GM20000 (cell line): ENCODE measurements at places on chromosomes 3 and 15.

DNA sequence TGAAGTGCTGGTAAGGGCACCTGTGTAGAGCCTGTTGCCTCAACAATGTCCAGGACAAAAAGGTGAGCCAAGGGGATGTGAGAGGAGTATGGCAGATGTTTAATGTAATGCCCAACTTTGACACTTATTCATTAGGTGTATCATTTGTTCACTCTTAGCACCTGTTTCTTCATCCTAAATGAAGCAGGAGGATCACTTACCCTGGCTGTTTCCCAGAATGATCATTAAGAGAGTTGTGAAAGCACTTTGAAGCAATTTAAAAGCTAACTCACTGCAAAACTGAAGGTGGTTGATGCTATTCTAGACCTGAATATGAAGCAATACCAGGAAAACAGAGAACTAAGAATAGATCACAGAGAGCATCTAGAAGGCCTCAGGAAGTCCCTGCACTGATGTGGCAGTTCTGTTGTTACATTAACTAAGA lies 3.4 kb upstream of the HHLA2 start:
- peak; percentile 37 for DNase-seq

- DNase-seq = no peak
Observed at GRCh38 chr3:149449799-149450198, 24.7 kb upstream of the TM4SF4 start.

DNA sequence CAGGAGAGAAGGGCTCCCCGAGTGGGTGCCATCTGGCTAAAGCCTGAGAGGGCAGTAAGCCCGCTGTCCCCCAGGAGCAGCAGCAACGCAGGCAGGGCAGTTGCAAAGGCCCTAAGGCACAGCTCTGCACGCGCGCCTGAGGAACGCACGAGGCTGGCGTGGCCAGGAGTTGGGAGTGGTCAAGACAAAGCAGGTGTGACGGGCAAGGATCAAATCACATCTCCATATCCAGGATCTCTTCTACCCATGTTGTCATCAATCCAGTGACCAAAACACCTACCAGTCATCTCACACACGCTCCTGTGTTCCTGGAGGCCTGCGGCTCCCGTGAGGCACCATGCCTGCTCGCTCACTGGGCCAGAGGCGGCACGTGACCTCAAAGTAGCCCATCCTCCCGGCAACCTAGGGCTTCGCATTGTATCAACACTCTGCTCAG lies 59.5 kb downstream of the ERC2 start:
- DNase-seq = no peak

DNA sequence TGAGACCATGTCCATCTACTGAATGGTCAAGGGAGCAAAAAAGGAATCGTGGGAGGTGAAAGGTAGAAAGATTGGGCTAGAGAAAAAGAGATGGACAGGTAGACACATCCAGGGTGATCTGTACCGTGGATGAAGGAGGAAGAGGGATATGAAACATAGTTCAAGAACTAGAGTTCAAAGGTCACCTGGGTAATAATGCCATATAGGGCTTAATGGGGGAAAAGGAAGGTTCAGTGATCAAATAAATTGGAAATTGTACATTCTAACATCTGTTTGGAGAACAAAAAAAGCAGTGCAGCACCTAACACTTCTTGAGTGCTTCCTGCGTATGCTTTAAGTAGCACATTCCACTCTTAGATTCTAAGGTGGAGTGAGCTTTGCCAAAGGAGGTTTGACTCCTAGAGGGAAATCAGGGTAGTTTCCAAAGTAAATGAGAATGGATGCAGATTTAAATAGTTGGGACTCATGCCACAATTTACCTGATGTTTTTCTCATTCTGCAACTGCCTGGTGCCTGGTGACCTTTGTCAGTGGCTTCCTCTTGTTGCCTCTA lies 46.6 kb downstream of the MITF start:
- no peak for DNase-seq

GRCh38 chr15:67792250-67792942 lies 32.9 kb upstream of the SKOR1 start:
- no peak for DNase-seq

DNA sequence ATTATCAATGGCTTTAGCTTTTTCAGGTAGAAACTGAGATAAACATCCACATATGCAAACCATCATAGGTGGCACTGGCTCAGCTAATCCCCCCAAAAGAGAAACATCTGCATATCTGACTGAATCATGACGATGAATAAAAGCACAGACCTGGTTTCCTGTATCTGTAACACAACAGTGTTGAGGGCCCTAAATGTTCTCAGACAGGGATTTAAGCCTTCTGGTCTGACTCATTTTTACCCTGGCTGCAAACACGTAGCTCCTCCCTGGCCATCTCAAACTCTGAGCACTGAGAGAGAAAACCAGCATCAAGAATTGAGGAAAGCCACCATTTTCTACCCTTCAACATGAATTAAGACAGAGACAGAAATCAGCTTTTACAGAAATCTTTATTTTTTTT lies 35.2 kb downstream of the GLB1 start:
- no peak for DNase-seq

DNA sequence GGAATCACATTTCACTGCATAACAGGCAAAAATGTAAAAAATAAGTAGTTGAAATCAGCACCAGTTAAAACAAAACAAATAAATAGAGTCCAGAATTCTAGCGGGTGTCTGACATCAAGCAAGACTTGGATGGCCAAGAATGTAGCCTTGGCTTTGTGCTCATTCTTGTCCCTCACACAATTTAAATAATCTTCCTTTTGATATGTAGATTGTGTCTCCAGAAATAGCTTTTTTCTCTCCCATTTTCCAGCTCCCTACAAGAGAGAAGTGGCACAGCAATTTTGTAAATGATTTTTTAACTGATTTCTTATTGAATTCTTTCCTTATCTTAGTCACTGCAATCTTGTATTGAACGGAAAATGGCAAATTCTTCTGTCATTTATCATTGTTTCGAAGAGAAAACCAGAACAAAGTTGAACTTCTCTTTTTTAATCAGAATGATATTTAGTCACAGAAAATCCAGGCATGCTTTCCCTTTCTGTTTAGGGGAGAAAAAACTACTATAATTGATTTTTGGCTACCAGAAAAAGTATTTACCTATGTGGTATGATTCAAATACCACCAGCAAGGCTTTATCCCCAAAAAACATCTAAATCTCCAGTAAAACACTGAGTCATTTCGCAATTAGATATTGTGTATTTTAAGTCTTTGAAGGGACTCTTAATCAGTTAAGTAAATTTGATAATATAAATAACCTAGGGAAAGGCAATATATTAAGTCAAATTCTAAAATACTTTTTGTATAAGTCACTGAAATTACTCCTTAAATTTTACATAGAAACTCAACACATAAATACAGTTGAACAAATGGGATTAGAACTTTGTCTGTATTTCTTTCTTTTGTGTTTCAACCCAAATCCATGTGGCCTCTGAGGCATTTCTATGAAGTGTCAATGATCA lies 481.7 kb downstream of the GBE1 start:
- no peak for DNase-seq

DNA sequence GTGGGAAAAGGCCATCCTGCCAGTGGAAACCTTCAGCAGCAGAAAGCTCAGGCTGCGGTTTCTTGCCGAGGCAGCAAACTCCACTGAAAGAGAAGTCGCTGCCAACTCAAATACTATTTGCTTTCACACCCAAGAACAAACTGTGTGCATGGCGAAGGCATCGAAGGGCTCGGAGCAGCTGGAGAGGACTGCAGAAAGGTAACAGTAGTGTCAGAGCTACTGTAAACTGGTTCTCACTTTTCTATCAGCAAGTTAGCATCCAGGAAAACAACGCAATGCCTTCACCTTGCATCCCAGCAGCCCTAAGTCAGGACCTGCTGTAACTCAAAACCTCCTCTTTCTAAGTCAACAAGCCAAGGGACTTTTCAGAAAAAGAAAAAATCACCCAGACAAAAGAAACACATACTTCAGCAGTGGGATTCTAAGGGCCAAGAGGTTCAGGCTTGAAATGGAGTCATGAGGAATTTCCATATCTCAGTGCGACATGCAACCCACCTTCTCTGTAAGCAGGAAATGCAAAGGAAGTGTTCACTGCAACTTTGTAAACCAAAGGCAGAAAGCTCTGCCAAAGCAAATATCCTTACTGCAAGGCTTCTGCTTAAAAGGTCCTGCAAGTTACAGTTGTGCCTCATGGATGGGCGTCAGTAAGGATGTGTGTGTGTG lies 193.5 kb downstream of the FOXP1 start:
- no peak for DNase-seq

DNA sequence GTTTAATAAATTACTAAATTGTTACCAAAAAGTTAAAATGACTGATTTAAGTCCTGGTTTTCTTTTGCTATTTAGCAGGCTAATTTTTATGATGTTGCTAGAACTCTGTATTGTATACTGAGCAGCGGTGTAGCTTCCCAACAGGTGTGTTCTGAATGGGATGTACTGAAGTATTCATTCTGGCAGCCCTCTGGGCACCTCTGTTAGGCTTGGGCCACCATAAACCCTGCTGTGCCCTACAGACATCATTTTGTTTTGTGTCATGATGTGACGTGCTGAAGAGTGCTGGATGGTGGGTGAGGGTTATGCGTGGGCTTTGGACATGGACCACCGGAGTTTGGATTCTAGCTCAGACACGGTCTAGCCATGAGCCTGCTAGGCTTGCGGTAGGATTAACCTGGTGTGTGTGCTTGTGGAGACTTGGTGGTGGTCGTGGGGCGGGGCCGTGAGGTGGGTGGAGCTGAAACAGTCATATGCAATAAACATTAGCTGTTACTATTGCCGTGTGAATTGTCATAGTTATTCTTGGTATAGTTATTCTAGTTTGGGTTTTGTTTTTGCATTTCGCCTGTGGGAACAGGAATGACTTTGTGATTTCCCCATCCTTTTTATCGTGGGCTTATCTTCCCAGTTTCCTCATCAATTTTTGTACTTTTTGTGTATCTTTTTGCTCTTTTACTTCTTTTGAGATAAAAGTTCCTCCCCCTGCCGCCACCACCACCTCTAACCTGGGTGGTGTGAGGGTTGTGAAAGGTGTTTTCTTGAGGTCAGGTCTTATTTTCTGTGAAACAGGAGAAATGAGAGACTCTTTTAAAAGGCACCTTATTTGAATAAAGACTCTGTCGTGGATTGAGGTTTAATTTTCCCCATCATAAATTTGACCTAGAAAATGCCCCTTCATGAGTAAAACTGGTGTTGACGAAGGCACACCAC lies 93.7 kb downstream of the MCTP2 start:
- DNase-seq = no peak

DNA sequence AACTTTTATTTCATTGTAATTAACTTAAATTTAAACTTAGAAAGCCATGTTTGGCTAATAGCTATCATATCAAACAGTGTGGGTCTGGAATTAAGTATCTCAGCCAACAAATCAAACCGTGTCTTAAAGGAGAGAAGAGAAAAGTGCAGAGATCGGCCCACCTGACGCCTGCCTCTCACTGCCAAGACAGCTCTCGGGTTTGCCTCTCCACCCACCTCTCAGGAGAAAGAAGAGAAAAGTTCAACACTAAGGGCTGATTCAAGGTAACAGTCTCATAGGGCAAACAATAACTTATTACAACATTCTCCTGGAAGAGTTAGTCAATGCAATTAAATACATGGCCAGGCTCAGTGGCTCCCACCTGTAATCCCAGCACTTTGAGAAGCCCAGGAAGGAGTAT lies 64.8 kb upstream of the PRR20G start:
- no peak for DNase-seq

GRCh38 chr15:30923429-30923828 lies 19.7 kb downstream of the FAN1 start:
- no peak for DNase-seq

- no peak for DNase-seq
Observed at GRCh38 chr15:60118146-60118545, 114.0 kb downstream of the FOXB1 start.

- no peak for DNase-seq
Observed at GRCh38 chr15:94925680-94926079, 694.3 kb downstream of the MCTP2 start.

GRCh38 chr15:74519311-74519710 lies 21.7 kb upstream of the ARID3B start:
- DNase-seq = no peak

DNA sequence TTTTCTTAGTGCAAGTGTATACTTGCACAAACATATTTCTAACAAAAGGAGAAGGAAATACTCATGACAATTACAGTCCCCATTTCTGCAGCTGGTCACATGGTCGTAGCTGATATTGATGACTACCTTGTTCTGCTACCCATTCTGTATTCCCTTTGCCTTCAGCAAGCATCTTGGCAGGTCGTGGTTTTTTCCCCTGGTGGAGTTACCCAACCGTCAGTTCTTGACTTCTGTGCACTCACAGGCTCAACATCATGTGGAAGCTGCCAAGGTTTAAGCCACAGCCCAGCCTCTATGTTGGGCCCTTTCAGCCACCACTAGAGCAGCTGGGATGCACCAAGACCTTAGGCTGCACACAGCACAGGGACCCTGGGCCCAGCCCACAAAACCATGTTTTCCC lies 56.1 kb downstream of the VGLL3 start:
- no peak for DNase-seq

- DNase-seq = no peak
Observed at GRCh38 chr3:178117641-178118040, 418.6 kb upstream of the KCNMB2 start.

GRCh38 chr3:14125193-14126016 lies 553 bp downstream of the TMEM43 start:
- DNase-seq = peak; percentile 48

GRCh38 chr3:133476971-133477375 lies 77.1 kb downstream of the BFSP2 start:
- DNase-seq = no peak

GRCh38 chr3:148229107-148229506 lies 468.6 kb upstream of the AGTR1 start:
- peak; percentile 2 for DNase-seq

- DNase-seq = no peak
Observed at GRCh38 chr3:139204728-139205127, 139.1 kb upstream of the MRPS22 start.

DNA sequence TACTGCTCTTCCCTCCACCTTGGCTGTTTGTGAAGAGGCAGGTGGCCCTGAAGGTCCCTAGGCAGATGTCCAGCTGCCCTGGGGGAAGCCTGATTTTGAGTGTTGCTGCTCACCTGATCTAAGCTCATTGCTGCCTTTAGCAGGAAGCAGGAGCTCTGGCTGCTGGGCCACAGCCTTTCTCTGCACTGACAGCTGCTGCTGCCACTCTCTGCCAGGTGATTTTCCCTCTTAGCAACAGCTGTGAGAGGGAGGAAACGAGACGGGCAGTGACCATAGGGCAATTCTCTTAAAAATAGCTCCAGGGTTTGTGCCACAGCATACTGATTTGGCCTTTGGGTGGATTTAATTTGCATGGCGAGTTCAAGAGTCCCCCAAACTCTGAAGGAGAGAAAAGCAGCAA lies 415.8 kb upstream of the SEMA6D start:
- DNase-seq = no peak

- peak; percentile 65 for DNase-seq
Observed at GRCh38 chr3:184261854-184262763, 756 bp upstream of the CAMK2N2 start.

GRCh38 chr3:47473391-47473790 lies 2.4 kb downstream of the SCAP start:
- no peak for DNase-seq
